ENCODE measurements at places on chromosomes 2 and 18.
A peak's percentile ranks its signal among the peaks of the same experiment; 100 is the strongest.

DNA sequence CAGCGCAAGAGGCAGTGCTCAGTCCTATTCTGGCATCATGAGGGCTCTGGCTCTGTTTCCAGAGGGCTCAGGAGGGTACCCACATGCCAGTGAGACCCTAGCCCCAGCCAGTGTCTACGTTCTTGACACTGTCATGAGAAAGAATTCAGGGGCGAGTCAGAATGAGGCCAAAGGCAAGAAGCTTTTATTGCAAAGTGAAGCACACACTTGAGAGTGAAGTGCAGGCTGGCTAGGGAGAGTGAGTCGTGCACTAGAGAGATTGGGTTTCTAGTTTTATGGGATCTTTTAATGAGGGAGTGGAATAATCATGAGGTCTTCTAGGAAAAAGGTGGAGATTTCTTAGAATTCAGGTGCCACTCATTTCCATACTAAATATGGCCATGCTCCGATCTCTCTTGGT lies 164.1 kb downstream of the DCDC2C start:
- no peak for DNase-seq

- no peak for DNase-seq
Measured at GRCh38 chr2:121698318-121698930, 38.3 kb downstream of the NIFK start.

GRCh38 chr18:35466815-35467623 lies 30.7 kb downstream of the INO80C start:
- DNase-seq = no peak

DNA sequence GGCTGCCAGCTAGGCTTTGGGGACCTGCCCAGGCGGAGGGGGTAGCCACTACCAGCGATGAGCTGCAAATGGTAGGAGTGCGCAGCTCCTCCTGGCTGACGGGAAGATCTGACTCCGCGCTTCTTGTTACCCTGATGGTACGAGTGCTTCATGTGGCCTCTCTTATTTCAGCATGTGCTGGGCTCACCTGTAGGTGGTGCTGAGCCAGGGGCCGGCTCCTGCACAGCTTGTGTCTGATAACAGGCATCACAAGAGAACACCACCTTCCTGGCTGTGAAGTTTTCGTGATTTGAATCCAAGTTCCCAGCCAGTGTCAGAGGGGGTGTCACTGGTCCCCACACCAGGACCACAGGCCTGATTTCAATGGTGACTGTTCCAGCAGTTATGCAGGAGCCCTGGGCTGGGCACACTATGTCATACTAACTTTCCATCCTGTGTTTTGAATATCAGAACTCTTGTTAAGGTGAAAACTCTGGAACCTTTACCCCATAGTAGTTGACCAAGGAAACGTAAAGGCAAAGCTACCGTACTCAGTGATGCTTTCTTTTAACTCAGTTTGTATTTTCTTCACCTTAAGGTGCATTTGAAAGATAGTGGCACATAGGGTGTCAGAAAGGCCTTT lies 28.0 kb downstream of the APCDD1 start:
- DNase-seq = no peak

GRCh38 chr2:8997631-8998030 lies 5.9 kb downstream of the MBOAT2 start:
- DNase-seq = no peak

- no peak for DNase-seq
Measured at GRCh38 chr2:207935991-207936370, 89.3 kb downstream of the PLEKHM3 start.

- no peak for DNase-seq
Measured at GRCh38 chr2:142841788-142842187, 35.7 kb upstream of the KYNU start.

GRCh38 chr2:12169721-12170120 lies 423.3 kb downstream of the LPIN1 start:
- no peak for DNase-seq

DNA sequence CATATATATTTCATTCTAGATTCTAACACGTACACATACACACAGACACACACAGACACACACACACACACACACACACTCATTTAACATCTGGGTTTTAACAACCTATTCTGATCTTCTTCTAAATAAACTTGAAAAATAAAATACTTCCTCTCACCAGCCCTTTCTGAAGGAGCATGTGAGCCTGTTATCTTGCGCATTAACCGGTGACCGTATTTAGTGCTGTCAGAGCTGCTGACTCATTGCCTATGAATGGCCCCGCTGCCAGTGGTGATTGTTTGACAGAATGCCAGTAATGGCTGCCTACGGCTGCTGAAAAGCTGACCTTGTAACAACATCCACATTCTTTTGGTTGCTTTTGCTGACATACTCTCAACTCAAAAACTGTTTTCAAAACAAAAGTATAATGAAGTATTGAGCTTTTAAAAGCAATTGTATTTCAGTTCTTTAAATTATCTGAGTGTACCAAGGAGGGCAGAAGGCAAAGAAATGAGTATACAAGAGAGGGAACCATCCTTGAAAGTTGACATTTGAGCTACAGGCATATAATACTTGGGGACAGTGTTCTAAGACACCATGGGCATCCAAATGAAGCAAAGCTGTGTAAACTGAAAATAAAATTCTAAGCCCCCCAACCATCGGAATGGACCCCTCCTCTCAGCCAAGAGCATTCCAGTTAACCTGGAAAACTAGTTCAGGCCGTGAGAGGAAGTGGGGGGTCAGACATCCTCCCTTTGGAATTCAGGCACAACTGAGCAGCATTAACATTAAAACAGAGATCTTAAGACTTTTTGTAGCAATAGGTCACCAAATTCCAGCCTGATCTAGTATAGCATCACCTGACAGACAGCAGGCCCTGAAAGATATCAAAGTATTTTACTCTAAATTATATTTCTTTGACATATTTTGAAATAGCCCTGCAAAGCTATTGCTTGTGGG lies 50.2 kb upstream of the DTNA start:
- DNase-seq = no peak

DNA sequence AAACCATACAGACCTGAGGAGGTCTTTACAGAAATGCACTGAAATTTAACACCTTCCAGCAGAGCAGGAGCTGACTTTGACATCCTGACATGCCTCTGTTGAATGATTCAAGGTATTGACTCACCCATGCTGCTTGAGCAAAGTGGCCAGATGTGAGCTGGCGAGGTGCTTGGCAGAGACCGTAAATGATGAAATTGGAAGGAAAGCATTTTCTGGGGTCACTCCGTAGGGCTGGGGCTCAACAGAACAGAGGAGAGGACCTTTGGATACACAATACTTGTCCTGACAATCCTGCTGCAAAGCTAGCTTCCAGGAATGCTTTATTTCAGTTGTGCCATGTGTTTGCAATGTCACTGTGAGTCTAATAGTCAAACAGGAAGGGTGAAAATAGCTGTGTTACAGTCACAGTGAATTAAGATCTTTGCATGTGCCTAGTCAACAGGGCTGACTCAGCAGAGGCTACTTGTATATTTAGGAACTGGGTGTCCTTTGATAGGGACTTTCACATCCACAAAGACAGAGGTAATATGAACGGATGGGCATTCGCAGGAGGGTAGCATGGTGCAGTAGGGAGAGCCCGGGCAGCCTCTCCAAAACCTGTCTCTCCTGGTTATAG lies 31.6 kb upstream of the NCK2 start:
- no peak for DNase-seq

DNA sequence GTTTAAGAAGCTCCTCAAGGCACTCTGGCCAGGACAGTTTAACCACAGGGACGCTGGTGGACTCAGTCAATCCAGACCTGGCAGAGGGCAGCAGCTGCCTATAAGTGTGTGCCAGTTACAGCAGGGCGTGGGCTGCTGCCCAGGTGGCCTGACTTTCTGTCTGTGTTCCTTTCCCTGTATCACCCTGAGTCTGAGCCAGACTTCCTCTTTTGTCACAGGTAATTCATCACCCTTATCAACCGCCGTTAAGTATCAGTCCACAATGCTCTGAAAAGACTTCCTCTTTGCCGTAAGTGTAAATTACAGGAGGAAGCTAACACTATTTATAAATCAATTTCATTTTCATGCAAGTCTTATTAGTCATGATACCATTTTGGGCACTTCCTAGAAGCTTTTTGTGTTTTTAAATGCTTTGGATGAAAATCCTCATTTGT lies 7.0 kb downstream of the LPIN1 start:
- DNase-seq = no peak

- DNase-seq = no peak
Measured at GRCh38 chr2:164014068-164014731, 278.4 kb upstream of the FIGN start.

DNA sequence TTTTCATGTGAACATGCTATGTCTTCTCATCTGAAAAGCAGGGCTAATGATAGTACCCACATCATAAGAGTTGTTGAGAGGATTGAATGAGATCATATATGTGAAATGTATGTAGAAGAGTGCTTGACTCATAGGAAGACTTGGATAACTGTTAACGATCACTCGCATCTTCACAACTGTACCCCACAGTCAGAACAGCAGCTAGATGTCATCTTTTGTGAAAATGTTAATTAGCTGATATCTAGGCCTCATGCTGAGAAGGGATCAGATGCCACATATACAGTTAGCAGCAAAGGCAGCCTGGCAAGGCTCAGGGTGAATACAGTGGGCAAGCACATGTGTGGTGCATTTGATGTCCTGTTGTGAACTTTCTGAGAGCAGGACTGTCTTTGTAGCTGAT lies 24.2 kb downstream of the MAP3K20 start:
- DNase-seq = no peak

- peak; percentile 71 for DNase-seq
Measured at GRCh38 chr2:15159751-15160177, 401.4 kb downstream of the NBAS start.

DNA sequence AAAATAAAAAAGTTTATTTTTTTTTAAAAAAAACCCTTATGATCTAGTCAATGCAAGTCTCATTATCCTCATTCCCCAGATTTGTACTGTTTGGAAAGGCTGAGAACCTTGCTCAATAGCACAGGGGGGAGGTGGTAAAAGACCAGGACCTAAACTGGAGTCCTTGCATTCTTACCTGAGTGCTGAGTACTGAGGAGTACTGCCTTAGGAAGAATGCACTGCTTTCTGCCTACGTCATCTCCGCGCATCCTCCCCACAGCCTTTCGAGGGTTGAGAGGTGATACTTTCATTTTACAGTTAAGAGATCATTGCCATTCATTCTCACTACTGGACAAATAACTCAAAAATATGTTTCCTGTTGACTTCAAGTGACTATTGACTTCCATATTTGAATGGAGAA lies 73.8 kb downstream of the MAP3K20 start:
- no peak for DNase-seq

DNA sequence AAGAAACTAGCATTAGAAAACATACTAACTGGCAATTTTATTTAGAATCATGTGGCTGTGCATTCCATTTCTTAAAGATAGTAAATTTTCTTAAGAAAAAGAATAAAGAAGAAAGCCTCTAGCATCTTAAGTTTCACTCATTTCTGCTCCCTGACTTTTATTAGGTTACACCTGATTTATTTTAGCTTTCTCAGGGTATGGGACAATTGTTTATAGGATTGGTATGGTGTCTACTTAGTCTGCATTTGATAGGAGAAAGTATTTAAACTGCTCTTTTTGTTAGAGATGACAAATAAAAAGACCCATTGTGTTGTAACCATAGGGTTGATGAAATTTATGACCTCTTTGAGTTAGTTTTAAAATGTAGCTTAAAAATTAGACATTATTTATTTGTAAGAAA lies 115.2 kb downstream of the PTPRM start:
- DNase-seq = no peak

GRCh38 chr18:321865-322467 lies 54.1 kb upstream of the THOC1 start:
- DNase-seq = no peak

DNA sequence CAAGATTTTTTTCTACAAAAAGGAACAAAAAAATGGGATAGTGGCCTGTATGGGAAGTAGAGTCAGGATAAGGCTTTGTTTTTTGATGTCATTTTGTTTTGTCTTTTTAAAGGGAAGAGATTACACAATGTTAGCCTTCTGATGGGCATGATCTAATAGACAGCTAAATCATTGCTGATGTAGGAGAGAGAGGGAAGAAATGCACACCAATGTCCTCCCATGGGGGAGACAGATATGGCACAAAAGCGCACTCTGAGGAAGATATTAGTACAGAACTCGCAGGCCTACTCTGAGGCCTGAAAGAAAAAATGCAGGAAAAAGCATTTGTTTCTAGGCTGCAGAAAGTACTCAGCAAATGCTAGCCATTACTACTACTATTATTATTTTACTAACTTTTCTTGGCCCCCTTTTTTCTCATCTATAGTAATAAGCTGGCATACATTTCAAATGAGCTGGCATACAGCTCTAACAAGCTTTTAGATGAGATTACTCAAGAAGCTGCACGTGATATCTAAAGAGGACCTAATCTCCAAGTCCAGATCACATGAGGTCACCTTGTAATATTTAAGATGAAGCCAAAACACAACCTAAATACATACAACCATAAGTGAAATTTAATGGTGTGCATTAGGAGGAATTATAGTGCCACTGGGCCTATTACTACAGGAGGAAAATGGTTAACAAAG lies 269.4 kb upstream of the TANK start:
- no peak for DNase-seq
